GF-D8 (cell line): ENCODE measurements at places on chromosomes 1 and 21.

GRCh38 chr1:178953034-178953433 is 72.7 kb upstream of the FAM20B start:
- no peak for DNase-seq

- no peak for DNase-seq
These were observed 27.4 kb downstream of the IL23R start for GRCh38 chr1:67193704-67194103.

DNA sequence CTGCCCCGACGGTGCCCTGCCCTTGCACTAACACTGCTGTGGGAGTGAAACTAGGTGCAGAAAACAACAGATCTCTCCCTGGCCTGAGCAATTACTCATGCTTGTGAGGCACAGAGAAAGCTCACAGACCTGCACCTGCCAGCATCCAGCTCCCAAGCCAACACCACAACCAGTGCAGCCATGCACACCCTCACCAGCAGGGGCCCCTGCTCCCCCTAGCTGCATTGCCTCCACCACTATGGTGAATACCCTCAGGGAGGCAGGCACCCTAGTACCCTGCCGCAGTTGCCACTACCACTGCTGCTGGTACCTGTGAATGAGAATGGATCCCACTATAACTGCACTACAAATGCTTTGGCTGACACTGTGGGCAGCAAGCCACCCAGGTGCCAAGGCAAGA is 7.1 kb upstream of the DIRAS3 start:
- no peak for DNase-seq

- DNase-seq, result no peak
These were observed 29.4 kb upstream of the SLC26A9 start for GRCh38 chr1:205972491-205973168.

GRCh38 chr1:26363549-26364448 is 8.8 kb downstream of the ZNF683 start:
- DNase-seq, result peak; percentile 44

- no peak for DNase-seq
These were observed 66.9 kb downstream of the DISC1 start for GRCh38 chr1:231693361-231694074.

DNA sequence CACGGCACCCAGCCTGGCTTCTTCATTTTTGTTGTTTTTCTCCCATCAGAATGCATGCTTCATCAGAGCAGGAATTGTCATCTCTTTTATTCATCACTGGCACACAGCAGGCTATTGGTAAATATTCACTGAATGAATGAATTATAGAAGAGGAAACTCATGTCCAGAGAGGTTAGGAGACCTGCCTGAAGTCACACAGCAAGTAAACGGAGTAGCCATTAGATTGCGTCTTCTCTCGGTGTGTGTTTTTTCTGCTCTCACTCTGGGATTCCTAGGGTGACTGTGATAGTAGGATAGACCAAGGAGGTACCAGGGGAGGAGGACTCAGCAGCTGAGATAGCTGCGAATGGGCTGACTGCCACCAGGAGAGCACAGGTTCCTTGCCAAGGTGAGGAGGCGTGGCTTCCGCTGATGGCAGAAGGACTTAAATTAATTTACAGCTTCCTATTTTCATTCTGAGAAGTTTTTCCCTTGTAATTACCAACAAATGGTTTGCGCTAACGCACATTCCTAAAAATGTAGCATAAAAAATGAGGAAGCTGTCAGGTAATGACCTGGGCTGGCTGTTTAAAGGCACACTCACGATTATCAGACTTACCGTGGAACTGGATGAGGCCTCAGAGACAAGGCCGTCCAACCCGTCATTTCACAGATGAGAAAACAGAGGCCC is 4.5 kb upstream of the NCMAP start:
- DNase-seq, result no peak

GRCh38 chr1:234610061-234610665 is at the start of gene IRF2BP2:
IRF2BP2 (minus strand) TSS chr1:234610178; CDS start chr1:234609494, 684 bp downstream.
- peak; percentile 53 for DNase-seq
